Foreskin melanocyte (primary cell): ENCODE measurements at places on chromosomes 5 and 9.

GRCh38 chr9:124790801-124791505 is 14.0 kb downstream of the OLFML2A start:
- DNase-seq, result no peak

DNA sequence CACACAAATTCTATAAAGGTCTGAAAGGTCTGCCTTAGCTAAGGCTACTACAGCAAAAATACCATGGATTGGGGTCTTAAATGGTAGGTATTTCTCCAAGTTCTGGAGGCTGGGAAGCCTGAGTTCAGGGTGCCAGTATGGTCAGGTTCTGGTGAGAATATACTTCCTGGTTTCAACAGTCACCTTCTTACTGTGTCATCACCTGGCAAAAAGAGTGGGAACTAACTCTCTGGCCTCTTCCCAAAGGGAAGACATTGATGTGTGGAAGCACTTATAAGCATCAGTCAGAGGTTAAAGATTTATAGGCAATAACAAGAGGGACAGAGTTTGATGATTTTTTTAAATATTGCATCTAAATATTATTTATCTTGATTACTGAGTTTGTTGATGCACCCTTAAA is 53.0 kb downstream of the ZNF622 start:
- DNase-seq, result no peak

- DNase-seq, result no peak
Measured at GRCh38 chr5:40315126-40315525, 364.6 kb upstream of the PTGER4 start.

- DNase-seq, result no peak
Measured at GRCh38 chr5:123814801-123815470, 303.0 kb downstream of the CSNK1G3 start.

DNA sequence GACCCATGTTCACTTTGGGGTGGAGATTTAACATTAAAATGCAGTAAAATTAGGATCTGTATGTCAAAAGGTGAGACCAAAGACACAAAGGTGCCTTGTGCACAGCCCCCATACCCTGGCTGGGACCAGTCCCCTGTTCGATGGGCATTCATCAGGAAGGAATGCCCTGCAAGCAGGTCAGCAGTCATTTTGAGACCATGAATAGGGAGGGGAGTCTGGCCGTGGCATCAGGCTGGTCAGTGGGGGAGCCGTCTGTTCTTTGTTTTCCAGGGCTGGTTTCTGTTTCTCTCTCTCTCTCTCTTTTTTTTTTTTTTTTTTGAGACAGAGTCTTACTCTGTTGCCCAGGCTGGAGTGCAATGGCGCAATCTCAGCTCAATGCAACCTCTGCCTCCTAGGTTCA is 68.9 kb upstream of the GOLM1 start:
- DNase-seq, result no peak

DNA sequence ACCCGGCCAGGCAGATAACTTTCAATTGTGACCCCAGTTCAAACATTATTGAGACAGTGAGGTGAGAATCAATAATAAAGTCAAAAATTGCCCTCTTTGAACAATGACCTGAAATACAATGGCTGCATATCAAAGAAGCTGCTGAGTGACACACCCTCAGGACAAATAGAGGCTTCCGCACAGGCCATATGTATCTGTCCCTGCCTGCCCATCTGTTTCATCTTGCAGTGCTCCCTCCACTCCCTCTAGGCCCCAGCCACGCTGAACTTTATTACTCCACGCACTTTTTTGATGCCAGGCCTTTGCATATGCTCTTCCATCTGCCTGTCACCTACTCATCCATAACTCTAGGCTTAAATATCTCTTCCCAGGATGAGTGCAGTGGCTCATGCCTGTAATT is 15.9 kb upstream of the PFDN1 start:
- DNase-seq, result no peak

- DNase-seq, result no peak
Measured at GRCh38 chr9:133119846-133120500, 1.1 kb downstream of the RALGDS start.

DNA sequence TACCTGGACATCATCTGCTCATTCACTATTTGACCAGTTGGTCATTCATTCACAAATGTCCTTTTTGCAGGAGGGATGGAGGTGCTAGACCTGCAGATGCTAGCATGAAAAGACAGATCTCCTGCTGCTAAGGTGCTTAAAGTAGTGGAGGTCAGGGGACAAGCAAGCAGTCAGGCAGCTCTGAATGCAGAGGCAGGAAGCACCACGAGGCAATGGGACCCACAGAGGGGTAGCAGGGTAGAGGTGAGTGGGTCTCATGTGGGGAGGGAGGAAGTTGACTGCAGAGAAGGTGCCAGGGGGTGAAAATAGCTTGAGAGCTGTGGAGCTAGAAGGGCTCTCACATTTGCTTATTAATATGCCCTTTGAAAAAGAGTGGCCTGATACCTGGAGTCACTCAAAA is 25.2 kb downstream of the FXN start:
- DNase-seq, result no peak

GRCh38 chr5:80884929-80885328 is 75.2 kb upstream of the RASGRF2 start:
- DNase-seq, result peak; percentile 38

- no peak for DNase-seq
Measured at GRCh38 chr9:27719711-27720110, 146.4 kb upstream of the C9orf72 start.

DNA sequence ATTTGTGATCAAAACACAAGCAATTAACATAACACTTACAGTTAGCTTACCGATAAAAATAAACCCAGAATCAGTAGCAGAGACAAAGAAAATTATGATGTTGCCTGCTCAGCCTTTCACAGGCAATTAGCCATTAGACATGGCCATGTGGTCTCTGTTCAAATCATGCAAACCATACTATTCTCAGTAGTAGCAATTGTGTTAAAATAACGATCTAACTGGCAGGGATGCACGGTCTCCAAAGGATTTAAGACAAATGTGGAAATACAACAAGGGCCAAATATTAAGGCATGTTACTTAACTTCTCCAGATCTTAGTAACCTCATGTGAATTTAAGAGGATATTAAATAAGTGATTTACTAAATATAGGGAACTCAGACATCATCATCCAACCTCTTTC is 59.5 kb downstream of the PTBP3 start:
- DNase-seq, result peak; percentile 44
